ENCODE measurements at places on chromosomes 16 and 17.
A peak's percentile ranks its signal among the peaks of the same experiment; 100 is the strongest.

DNA sequence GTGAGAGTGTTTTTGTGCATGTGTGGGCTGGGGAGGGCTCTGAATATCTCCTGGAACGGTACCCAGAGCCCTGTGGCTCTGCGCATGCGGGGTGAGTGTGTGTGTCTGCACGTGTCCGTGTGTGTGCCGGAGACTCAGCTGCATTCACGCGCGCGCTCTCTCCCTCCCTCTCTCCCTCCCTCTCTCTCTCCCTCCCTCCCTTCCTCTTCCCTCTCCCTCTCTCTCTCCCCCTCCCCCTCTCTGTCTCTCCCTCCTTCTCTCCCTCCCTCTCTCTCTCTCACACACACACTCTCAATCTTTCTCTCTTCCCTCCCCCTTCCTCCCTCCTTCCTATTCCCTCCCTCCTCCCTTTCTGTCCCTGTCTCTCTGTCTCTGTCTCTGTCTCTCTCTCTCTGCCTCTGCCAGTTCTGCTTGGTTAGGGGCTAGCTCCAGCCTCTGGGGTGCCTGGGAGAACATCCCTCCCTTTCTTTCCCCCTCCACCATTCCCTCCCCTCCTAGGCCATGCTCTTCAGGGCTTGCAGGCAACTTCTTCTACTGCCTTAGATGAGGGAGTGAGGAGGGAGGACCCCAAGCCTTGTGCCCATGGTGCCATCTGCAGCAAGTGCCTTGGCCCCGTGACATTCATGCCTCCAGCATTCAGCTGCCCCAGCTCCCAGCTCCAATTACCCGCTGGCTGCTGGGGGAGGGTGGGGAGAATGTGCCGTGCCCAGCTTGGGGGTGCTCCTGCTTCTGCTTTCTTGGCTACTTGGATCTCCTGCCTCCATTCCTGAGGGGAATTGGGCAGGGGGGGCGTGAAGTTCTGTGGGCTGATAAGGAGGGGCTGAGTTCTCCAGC lies 6.4 kb downstream of the THRA start:
- DNase-seq, result peak; percentile 90

- no peak for DNase-seq
Measured at GRCh38 chr17:47729476-47729875, 3.6 kb upstream of the TBX21 start.

GRCh38 chr17:73492125-73492820 lies 152.0 kb downstream of the SDK2 start:
- DNase-seq, result no peak

DNA sequence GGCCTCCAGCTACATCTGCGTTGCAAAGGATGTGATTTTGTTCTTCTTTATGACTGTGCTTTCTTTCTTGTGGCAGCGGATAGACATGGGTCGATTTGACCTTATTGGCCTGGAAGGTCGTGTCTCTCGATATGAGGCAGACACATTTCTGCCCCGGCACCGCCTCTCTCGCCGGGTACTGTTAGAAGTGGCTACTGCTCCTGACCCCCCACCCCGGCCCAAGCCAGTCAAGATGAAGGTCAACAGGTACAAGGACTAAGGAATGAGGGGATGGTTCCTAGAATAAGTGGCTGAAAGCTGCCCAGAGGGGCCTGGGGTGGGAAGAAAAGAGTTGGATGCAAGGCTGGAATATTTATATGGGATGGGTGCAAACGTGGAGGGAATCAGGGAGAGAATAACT lies 21.1 kb downstream of the SRCAP start:
- no peak for DNase-seq

DNA sequence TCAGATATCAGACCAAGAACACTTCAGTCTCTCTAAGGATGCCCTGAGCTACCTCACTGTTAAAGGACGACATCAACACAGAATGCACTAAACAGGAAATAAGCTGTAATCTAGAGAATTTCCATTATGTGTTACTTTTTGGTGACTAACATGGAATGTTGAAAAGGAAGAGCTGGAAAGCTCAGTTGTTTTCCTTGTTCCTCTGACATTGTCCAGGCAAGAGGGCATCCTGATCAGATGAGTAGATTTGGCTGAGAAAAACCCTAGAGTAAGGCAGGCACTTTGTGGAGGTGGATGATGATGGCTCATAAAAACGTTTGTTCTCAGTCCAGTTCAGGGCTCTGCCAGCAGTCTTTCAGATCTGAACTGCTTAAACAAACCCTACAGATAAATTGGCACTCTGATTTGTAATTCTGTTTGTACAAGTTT lies 34.0 kb downstream of the DGKE start:
- no peak for DNase-seq

DNA sequence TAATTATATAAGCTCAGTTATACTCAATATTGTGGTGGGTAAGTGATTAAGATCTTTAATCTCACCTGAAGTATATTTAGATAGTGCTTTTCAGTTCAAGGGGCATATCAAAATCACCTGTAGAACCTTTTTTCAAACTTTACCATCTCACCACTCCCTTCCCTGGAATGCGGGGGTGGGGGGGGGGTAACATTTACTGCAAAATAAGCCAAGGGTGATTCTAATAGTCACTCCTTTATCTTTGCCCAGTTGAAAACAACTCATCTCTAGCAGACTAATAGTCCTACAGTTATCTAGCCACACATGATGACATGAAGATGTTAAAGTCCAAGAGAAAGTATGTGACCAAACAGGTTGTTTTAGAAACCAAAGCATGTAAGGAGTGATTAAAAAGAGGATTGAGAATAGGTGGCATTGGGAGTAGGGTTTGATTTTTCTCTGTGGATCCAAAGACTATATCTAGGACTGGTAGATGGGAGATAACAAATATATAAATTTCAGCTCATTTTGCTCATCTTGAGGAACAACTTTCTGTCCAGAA lies 21.5 kb downstream of the LPCAT2 start:
- no peak for DNase-seq

DNA sequence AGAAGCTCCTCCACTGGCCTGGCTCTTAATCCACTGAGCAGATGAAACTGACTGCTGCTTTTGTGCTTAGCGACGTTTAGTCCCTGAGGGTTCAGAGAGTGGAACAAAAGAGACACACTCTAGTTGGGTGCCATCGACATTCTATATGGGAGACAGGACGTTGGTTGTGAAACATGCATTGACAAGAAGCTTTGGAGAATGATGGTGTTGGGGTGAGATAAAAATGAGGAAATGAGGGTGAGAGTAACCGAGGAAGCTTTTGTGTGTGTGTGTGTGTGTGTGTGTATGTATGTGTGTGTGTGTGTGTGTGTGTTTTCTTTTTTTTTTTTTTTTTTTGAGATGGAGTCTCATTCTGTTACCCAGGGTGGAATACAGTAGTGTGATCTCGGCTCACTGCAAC lies 89.5 kb downstream of the ABCC1 start:
- DNase-seq, result no peak

- DNase-seq, result peak; percentile 78
Measured at GRCh38 chr17:56602292-56603130, 9.0 kb downstream of the NOG start.

- DNase-seq, result no peak
Measured at GRCh38 chr16:74793571-74793970, 19.0 kb upstream of the FA2H start.

Measured in CD4-positive, alpha-beta T cell treated with Interleukin-6 for 4 hours (primary cell).